ENCODE measurements at places on chromosomes 5 and 9.

DNA sequence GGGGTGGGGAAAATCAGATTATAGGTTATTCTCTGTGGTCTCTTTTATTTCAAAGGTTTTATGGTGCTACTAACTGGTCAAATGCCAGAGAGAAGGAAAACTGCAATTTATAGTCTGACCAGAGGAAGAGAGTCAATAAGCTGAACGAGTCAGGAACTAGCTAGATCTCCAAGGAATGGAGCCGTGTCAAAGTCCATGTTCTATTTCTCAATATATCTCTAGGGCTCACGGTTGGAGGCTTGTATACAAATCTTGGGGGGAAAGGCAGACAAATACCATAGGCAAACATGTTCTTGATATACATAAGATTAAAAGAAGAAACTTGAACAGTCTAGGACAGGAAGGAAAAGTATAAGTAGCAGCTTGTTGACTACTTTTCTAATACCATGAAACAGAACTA, 627.1 kb downstream of the PDE4D start:
- no peak for DNase-seq

- DNase-seq: no peak
Observed at GRCh38 chr5:174732036-174733020, 7.9 kb downstream of the MSX2 start.

DNA sequence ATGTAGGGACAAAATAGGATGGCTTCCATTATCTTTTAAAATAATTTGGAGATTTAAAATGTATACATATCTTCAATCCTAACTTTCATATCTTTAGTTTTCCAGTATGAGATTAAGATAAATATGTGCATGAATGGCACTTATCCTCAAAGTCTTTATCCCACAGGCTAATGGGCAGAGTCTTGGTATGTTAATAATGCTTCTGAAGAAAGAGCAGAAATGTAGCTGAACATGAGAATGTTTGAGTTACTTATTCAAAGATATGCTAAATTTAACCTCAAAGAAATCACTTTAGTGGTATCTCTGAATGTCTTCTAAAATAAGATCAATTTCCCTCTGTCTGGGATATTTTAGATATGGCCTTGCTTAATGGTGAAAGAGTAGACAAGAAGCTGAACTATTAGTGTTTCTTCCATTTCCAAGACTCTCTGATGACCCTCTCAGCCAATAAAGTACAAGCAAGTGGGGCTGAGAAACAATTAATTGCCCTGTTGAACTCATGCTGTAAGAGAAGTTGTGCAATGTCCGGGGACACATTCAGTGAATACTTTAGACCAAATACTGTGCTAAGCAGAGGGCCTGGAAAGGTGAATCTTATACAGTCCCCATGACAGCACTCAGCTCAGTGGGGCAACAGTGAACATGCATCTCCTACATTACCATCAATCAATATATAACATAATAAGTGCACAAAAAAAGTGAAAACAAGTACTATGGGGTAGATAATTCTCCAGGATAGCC, 50.0 kb upstream of the ADAMTSL1 start:
- no peak for DNase-seq

DNA sequence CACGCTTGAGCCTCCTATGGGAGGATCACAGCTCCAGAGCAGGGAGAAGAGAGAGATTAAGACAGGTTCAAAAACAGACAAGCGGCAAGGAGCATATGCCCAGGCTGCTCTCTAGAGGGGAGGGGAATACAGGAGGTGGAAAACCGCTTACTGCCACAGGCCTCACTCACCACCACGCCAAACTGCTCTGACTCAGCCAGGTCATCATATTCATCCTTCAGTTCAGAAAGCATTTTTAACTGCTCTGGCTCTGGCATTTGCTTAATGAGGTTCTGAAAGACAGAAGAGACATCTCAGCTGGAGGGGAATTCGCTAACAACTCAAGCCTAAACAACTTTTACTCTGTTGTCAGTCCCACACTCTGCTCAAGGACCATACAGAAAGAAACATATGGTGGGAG, 40.1 kb downstream of the PCDHGC5 start:
- DNase-seq: no peak

- no peak for DNase-seq
Observed at GRCh38 chr9:36894695-36895310, 139.3 kb downstream of the PAX5 start.

GRCh38 chr9:115391168-115391825, 273.3 kb upstream of the TNC start:
- DNase-seq: no peak

GRCh38 chr5:8633696-8634095, 764.7 kb downstream of the MTRR start:
- no peak for DNase-seq

GRCh38 chr9:137781906-137782585, 95.5 kb upstream of the CACNA1B start:
- DNase-seq: no peak

DNA sequence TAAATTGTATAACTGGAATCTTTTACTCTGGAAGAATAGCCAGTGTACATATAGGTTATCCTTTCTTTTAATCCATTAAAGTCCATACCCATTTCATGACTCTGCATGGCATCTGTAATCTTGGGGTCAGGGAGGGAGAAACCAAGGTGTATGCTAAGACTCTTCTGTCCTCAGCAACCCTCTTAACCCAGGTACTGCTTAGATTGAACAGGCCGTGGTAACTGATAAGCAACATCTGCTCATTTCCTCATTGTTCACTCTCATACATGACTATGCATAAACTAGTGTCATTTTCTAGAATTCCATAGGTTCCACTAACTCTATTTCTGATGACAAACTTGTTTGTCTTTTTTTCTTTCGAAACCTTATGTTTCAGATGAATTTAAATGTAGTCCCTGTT, 69.3 kb upstream of the IFNE start:
- DNase-seq: no peak

GRCh38 chr5:135075621-135076020, 41.6 kb upstream of the PITX1 start:
- no peak for DNase-seq

DNA sequence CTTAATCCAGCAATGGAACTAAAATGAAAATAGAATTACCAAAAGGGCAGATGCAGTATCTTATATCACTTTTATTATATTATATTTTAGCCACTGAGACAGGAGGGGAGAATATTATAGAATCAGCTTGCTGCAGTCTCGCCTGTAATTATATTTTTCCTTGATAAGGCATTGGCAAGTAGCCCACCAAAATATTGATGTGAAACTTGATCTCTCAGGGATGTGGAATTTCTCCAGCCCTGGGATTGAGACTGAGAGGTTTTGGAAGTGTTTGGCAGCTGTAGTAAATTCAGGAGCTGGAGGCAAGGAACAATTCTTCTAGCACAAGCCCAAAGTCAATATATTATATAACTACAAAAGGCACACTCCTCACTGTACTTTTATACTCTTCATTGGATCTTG, 142.1 kb upstream of the ADAMTSL1 start:
- no peak for DNase-seq

DNA sequence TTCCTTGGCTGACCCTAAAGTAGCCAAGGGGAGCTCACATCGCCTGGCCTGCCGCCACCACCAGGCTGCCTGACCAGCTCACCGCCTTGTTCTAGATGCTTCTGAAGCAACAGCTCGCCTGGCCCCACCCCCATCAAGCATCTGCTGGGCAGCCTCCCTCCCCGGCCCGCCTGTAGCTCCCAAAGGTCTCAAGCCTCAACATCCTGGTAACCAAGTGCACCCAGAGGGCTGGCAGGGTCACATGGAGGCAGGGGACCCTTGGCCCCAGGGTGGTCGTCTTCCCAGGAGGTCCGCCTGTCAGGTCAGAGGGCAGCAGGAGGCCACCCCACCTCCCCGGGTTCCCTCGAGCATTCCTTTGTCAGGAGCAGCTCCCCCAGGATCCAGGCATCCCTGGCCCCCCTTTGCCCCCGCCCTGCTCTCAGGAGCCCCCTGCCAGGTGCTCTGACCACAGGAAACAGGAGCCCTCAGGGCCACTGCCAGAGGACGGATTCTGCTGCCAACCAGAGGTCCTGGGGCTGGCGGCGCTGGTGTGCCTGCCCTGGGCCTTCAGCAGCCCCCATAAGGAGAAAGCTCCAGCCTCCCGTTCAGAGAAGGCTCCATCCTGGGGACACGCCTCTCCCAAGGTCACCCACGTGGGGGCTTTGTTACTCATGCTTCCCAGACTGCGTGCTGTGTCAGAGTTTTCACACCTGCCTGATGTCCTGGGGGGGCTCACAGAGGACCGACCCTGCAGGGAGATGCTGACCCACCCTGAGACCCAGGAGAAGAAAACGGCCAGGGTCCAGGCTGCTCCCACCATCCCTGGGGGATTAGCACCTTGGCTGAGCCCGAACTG, 3.5 kb upstream of the LRRC14B start:
- no peak for DNase-seq

DNA sequence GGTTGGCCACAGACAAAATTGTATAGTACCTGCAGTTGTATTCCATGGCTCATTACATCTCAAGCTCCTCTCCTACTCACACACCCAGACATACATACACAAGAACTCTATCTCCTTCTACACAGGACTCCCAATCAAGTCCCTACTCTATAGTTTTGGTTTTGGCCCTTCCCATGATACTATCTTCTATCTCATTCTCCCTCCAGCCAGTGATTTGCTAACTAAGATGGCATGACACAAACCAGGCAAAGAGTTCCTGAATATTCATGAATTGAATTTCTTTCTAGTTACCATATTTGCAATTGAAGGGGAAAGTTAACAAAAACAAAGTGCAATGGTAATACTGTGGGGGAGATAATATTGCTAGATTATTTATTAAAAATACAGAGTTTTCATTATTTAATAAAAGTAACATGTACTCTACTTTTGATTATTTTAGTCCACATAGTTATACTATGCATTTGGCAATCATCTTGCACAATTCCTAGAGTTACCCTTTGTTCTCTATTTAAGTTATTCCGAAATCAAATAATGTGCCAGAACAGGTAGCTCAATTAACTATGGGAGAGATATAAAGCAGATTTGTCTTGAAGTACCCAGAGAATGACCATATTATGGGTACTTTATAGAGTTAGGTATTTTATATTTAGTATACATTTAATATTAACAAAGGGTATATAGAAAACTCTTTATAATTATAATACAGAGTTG, 9.6 kb upstream of the LURAP1L start:
- no peak for DNase-seq

- peak; percentile 26 for DNase-seq
Observed at GRCh38 chr9:135797507-135798262, 95.7 kb downstream of the KCNT1 start.

GRCh38 chr9:133403766-133404453, 13.9 kb downstream of the REXO4 start:
- DNase-seq: peak; percentile 53

GRCh38 chr9:20224756-20225155, 397.5 kb downstream of the MLLT3 start:
- no peak for DNase-seq

- DNase-seq: no peak
Observed at GRCh38 chr5:63247651-63248050, 669.0 kb downstream of the LRRC70 start.

DNA sequence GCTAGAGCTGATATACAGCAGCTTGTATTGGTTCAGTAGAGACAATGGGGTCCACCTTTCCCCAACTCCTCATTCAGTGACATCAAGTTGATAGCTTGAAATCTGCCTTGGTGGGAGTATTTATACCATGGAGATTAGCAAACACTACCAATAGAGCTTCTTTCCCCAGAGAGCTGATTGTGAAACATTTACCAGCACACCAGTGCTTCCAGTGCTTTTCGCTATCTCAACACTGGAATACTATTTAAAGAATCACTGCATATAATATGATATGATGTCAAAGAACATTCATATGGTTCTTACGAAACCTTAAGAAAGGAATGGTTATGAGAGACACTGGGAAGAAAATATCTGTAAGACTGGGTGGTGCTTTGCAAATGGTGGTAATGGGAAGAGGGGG, 21.8 kb upstream of the RNF145 start:
- DNase-seq: no peak

- DNase-seq: no peak
Observed at GRCh38 chr5:41790038-41790776, 80.0 kb downstream of the OXCT1 start.

- no peak for DNase-seq
Observed at GRCh38 chr5:77590347-77590746, 48.2 kb downstream of the OTP start.

GRCh38 chr9:86202338-86202882, 57.0 kb downstream of the C9orf153 start:
- peak; percentile 45 for DNase-seq

DNA sequence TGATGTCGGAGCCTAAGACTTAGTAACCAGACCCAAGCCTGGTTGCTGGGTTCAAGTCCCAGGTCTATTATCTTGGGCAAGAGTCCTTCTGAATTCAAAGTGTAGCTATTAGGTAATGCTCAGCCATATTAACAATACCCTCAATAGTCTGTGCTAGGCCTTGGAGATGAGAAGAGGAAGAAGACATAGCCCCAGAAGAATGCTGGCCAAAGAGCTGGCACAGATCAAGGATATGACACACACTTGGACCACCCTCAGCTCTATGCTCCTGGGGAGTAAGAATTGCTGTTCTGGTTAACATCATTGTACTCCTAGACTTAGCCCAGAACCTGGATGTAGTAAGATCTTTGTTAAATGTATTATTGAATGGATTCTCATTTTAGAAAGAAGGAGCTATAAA, 426.7 kb downstream of the CDK5RAP2 start:
- DNase-seq: no peak
